ENCODE measurements at places on chromosomes 5 and 9.

GRCh38 chr5:158814521-158814920, 285.2 kb downstream of the EBF1 start:
- no peak for DNase-seq

- no peak for DNase-seq
Measured at GRCh38 chr5:135442431-135443160, 4.6 kb downstream of the DCANP1 start.

- DNase-seq: no peak
Measured at GRCh38 chr5:39057734-39058133, 16.5 kb downstream of the RICTOR start.

DNA sequence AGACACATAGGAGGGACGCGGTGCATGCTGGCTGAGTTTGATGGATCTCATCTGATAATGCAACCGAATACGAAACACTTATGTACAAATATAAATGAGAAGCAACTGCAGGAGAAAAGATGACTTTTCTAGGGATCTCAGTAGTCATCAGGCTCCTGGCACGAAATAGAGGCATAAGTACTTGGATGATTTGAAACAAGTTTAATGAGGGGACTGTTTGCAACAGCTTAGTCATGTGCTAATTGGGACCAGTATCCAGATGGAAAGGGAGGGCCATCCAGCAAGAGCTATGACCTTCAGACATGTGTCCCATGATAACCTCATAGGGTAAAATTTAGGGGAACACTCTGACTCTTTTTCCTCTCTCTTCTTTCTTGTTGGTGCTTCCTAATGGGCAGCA, 123.0 kb downstream of the EGFLAM start:
- DNase-seq: no peak

GRCh38 chr9:16033921-16034691, 481.3 kb downstream of the CCDC171 start:
- no peak for DNase-seq

GRCh38 chr5:73213566-73213998, 40.6 kb downstream of the TMEM174 start:
- no peak for DNase-seq

DNA sequence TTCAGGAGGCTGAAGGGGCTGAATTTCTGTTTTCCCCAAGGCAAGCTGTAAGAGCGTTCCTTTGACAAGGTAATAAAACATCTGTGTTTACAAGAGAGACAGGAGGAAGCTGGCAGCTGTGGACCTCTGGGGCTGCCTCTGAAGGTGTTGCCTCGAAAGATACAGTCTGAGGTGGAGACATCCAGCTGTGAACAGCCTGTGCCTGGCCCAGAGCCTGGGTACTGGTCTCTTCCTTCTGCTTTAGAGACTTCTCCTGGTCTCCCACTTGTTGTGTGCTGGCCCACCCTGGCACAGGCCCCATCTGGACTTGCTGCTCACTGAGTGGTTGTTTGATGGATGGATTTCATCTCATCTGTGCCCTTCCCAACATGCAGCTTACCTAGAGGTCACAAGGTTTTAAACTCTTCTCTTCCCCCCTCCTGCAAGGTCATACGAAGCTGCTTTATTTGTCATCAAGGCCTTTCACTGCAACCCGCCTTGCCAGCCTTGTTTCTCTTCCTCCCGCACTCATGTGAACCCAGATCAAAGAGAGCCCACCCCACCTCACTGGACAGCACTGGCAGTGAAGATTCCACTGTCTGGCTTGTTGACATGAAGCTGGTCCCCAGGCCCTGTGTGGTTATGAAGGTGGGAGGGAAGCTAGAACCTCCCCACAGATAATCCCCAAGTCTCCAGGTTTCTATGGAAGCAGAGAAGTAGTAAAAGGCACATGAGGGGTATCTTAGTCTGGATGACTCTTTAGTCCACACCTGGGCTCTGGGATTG, 35.0 kb upstream of the ALDH1B1 start:
- DNase-seq: no peak

DNA sequence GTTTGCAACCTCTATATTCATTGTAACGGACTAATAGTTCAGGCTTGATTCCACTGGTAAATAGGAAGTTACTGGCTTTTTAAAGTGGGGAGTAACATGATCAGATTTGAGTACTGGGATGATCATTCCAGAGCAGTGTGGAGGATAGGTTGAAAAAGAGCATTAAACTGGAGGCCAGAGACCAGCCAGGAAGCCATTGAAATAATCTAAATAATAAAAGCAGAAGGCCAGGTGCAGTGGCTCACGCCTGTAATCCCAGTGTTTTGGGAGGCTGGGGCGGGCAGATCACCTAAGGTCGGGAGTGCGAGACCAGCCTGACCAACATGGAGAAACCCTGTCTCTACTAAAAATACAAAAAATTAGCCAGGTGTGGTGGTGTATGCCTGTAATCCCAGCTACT, 56.0 kb upstream of the MSX2 start:
- no peak for DNase-seq

- peak; percentile 68 for DNase-seq
Measured at GRCh38 chr5:1800472-1801221, 560 bp upstream of the NDUFS6 start.

DNA sequence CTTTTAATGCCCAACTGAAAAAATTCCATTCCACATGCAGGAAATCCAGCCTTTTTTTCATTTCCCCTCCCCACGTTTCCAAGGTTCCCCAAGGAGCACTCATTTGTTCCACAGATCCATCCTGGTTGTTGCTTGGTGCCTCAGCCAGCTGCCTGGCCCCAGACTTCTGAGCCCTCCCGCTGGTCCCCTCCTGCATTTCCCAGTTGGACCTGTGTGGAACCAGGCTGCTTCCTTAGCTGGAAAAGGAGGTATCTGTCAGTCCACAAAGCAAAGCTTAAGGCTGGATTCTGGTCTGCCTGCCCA, 44.8 kb downstream of the ANGPTL2 start:
- DNase-seq: no peak

DNA sequence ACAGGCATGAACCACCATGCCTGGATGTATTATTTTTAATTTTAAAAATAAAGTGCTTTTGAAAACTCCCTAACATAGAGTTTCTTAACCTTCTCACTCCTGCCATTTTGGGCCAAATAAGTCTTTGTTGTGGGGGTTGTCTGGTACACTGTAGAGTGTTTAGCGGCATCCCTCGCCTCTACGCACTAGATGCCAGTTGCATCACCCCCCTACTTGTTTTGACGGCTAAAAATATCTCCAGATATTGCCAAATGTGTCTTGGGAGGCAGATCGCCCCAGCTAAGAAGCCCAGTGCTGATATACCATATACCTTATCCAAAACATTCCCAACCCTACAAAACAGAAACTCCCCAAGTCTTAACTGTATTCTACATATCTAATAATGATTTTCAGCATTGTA, 54.6 kb downstream of the SCAI start:
- no peak for DNase-seq

DNA sequence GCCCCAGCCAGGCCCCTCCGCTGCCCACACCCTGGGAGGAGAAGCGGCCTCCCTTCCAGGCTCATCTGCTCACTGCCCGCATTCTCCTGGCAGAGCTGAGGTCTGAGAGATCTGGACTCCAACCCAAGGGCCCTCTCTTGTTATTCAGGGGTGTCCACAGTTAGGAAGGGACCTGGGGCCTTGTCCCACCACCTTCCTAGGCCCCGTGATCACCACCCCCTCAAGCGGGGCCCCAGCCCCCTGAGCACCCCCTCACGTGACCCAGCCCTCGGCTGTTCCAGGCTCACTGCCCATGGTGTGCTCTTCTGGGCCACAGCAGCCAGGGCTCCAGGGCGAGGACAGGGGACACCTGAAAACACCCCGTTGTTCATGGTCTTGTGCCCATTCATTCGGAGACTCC, 48.7 kb downstream of the NEURL1B start:
- no peak for DNase-seq

GRCh38 chr5:83209963-83210362, 132.6 kb downstream of the XRCC4 start:
- DNase-seq: no peak

- no peak for DNase-seq
Measured at GRCh38 chr9:68964102-68964541, 49.8 kb downstream of the PRKACG start.

DNA sequence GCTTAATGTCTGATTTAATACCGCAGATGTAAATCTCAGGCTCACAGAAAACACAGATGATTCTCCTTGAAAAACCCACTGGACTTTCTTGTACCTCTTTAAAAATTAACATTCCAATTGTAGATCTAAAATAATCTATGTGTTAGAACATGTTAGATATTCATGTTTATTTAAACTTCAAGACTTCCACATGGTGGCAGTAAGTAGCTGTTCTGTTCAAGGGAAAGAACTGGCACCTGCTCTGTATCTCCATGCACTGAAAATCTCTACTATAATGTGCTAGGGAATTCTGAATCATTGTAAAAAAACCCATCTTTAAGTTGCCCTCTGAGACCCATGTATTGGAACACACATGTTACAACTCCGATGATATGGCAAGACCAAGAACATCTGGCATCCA, 366.9 kb downstream of the DMRTA1 start:
- no peak for DNase-seq

- DNase-seq: no peak
Measured at GRCh38 chr5:136132087-136132486, 558 bp upstream of the SMAD5 start.

DNA sequence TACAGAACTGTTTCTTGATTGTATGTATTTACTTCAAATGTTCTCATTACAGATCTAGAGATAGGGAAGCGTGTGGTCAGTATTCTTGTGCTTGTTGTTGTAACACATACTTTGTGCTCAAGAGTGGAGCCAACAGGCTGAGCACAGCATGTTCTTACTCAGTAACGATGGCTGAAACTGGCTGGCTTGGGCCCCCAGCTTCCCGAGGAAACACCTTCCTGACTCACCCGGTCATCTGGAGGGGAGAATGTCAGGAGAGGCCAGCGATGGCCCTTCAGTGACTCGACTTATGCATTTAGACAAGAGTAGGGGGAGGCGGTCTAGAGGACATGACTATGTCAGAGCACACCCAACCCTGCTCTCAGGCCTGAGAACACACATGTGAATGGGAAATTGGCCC, 25.6 kb downstream of the ZNF474 start:
- no peak for DNase-seq

DNA sequence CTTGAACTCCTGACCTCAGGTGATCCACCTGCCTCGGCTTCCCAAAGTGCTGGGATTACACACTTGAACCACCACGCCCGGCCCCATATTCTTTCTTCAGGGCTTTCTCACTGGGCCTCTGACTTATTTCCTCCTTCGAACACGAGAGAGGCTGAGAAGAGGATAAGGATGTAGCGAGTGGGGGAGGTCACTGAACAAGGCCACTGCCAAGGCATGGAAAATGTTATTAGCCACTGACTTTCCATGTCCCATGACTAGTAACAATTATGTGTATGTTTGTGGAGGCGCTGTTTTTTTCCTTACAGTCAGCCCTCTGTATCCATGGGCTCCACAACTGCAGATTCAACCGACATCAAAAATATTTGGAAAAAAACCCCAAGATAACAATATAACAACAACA, 12.3 kb upstream of the FCHSD1 start:
- no peak for DNase-seq

DNA sequence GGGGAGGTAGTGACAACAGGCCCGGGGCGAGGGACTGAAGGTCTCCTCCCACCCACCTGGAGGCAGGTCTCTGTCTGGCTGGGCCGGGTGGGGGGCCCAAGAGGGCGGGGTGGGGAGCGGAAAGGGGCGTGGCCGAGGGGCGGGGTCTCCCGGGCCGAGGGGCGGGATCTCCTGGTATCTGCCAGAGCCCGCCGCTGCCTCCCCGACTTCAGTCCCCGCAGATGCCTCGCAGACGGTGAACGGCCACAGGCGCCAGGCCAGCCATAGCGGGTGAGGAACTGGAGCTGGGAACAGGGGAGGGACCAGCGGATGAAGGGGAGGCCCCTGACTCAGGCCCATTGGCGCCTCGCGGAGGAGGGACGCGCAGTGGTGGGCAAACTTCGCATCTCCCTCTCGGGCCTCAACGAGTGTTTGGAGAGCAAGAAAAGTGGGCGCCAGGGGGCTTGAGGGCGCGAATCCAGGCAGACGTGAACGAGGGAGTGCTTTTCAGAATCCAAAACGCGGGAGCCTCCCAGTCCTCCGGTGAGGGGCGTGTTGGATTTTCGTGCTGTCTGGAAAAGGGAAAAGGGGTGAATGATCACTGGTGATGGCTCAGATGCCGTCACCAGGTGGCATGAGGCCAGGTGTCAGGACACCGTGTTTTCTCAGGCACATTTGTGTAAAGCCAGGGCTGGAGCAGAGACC, at the start of gene ADGRD2:
TSS of gene ADGRD2 (plus strand) at position 211 of the 684 bp plus-strand sequence. CDS start 1,216 bp downstream, outside the sequence.
- no peak for DNase-seq

DNA sequence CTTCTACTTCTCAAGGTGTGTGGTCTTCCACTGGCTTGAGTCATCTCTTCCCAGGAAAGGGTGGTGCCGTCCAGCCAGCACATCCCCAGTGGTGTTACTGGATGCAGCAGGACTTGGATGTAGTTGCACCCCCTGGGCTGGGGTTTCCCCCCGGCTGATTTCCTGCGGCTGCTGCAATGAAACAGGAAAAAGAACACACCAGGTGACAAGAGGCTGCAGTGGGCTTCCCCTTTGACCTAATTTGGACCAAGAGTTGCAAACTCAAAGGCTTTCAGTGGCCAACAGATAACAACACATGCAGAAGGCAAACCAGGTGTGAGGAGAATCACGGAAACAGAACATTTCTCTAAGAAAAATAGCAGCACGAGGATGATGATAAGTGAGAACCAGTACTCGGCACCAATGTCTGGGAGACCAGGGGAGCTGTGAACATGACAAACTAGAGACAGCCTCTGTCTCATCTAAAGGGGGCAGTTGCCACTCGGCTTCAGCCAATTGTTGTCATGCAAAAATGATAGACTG, 83.7 kb downstream of the PDE6A start:
- DNase-seq: no peak

DNA sequence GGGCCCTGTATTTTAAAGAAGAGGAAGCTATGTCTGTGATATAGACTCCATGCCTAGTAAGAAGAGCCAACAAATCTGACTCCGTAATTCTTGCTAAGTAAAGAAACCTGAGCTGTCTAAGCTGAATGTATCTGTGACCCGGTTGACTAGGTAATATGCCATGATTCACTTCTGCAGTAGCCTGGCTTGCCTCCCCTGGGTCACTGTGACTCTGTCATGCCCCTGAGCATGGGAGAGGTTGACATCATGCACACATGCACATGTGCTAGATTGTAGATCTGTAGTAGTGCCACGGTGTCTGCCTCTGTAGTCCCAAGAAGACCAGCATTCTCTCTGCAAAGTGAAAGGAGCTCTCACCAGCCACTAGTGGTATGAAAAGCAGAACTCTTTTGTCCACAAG, 9.1 kb downstream of the SLC22A5 start:
- DNase-seq: no peak
